ENCODE measurements at places on chromosomes 1 and 21.

DNA sequence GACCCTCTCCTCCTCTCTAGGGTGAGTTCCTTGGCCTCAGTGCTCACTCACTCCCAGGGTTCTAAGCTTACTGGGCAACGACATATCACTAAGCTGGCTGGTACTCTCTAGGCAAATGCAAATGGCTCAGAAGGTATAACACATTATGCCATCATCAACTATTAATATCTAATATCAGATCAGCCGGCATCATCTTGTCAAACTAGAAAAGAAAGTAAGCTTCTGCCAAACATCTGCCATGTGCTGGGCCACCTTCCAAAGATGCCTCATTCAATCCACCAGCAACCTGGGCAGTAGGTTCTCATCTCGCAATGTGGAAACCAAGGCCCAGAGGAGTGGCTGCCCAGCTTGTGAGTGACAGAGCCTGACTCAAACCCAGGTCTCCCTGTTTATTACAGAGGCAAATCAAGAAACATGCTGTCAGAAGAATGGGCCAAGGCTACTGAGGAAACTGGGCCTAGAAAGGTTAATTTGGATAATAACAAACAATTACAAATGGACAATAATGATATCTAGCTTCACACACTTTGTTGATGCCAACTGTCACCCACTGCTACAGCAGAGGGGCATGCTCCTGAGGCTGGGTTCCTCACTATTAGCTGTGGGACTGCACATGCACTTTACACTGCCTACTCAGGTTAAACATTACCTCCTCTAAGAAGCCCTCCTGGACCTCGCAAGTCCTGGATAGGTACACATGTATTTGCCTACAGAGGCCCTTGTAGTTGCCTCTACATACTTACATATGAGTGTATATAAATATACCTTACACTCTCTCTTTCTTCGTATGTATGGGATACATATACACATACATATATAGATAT is 183.3 kb upstream of the JUN start:
- DNase-seq: no peak

DNA sequence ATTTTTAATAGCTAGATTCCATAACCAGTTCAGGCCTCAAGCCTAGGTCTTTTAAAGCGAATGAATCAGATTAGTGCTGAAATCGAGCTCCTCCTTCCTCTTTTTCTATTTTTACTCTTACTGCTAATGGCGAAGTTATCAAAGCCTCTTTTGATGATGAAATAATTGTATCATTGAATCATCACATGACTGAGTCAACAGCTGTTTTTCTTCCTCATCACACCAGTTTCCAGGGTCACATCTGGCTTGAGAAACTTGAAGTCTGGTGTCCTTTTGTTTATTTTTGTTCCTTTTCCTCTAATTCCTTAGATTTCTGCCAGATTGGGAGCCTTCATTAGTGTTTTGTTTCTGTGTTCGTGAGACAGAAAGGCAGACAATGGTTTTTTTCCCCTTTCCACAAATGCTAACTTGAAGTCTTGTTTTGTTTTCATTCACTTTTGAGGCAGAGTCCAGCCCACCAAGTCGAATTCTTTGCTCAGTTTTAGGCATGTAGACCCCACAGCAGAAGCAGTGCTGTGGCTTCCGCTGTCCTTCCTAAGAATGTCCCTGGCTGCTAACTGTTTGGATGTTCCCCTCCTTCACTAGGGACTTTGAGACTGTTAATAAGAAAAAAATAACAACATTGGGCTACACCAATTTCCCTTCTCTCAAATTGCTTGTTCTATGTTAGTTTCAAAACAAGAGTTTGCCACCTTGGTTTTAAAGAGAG is 51.9 kb upstream of the FMOD start:
- no peak for DNase-seq

- DNase-seq: no peak
Measured at GRCh38 chr1:66774438-66774837, 22.2 kb downstream of the DYNLT5 start.

- no peak for DNase-seq
Measured at GRCh38 chr1:46372431-46372830, 21.7 kb upstream of the FAAH start.

All from stimulated activated CD8-positive, alpha-beta memory T cell treated with anti-CD3 and anti-CD28 coated beads, Interleukin-2, amount 100 ng/mL, for 1 hour (primary cell).